GM19239 (cell line): ENCODE measurements at places on chromosomes 3 and 15.

- no peak for DNase-seq
Observed at GRCh38 chr15:73792415-73792814, 39.3 kb upstream of the INSYN1 start.

DNA sequence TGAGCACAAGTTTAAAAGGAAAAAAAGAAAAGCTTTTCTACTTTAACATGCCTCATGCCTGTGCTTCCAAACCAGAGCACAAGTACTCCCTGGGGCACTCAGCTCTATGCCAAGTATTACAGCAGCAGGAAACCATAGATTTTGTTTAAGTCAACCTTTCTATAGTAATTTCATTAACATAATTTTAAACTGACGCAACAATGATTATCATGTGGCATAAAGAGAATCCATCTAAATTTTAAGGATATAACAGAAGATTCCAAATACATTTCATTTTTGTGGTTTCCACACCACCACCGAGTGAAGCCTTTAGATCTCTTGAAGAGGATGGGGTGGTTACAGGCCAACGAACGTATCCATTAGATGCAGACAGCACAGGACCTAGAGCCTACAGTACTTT, 112.1 kb downstream of the TNIK start:
- DNase-seq = no peak

DNA sequence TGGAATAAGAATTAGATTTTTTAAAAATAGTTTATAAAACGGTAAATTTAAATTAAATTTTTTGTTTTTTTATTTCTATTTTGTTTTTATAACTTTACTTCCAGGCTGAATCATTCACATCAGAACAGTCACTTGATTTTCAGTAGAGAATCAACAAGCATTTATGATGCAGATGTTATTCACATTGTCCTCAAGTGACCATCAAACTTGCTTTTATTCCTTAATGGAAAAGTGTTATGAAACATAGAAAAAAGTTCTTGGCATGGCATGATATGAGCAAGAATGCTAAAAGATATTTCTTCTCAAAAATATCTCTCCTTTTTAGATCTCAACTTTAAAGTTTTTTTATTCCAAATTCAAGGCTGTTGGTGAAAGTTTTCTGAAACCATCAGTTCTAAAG, 70.9 kb upstream of the TGFBR2 start:
- DNase-seq = no peak

GRCh38 chr3:133568294-133569014, 5.0 kb upstream of the CDV3 start:
- DNase-seq = no peak
